ENCODE measurements at places on chromosomes 12 and 14. TPM values are rescaled to one million over a fixed set of nuclear protein-coding genes. Genes with fewer than 3 reads are reported as not detected.

TAS2R30 gene
- total RNA-seq = 1.5 TPM

KRT75 gene
- total RNA-seq = not detected

TMEM132D gene
- total RNA-seq = not detected

IAPP gene
- not detected for total RNA-seq

NID2 gene
- total RNA-seq = 50.9 TPM

KRT6C gene
- not detected for total RNA-seq

KRT7 gene
- total RNA-seq = 3.1 TPM

KLRG1 gene
- total RNA-seq = 1.0 TPM

SLC35E3 gene
- 3.0 TPM for total RNA-seq

BCAT1 gene
- total RNA-seq = 98.7 TPM

TDP1 gene
- total RNA-seq = 34.5 TPM

KRT8 gene
- total RNA-seq = 0.16 TPM

FAIM2 gene
- total RNA-seq = 2.3 TPM

ALDH2 gene
- total RNA-seq = 2.7 TPM

TMPRSS12 gene
- total RNA-seq = not detected

MYF6 gene
- 119 TPM for total RNA-seq

RFX4 gene
- total RNA-seq = not detected

ATXN7L3B gene
- total RNA-seq = 31.8 TPM

ELK3 gene
- 22.5 TPM for total RNA-seq

RAPGEF3 gene
- total RNA-seq = 0.47 TPM

ADAM21 gene
- total RNA-seq = 0.67 TPM

DHH gene
- total RNA-seq = 0.21 TPM

RPS6KL1 gene
- 23.6 TPM for total RNA-seq

PIK3C2G gene
- not detected for total RNA-seq

OR4K5 gene
- total RNA-seq = not detected

RNU6-7 gene
- total RNA-seq = not detected

CCDC184 gene
- 0.08 TPM for total RNA-seq

CTDSP2 gene
- total RNA-seq = 37.9 TPM

KRT79 gene
- total RNA-seq = not detected

B4GALNT1 gene
- 3.4 TPM for total RNA-seq

USP44 gene
- 0.05 TPM for total RNA-seq

TSPAN9 gene
- 238 TPM for total RNA-seq

RIN3 gene
- total RNA-seq = 0.83 TPM

LRRC10 gene
- total RNA-seq = not detected

TSPAN19 gene
- not detected for total RNA-seq

AMHR2 gene
- total RNA-seq = not detected

GCN1 gene
- total RNA-seq = 61.9 TPM

CYP46A1 gene
- 2.2 TPM for total RNA-seq

CLEC2B gene
- 15.2 TPM for total RNA-seq

ALDH1L2 gene
- 13.4 TPM for total RNA-seq

GPRC5D gene
- not detected for total RNA-seq

ARMH4 gene
- total RNA-seq = 1.4 TPM

PDZRN4 gene
- total RNA-seq = not detected

IGF1 gene
- total RNA-seq = 0.24 TPM

KRT3 gene
- total RNA-seq = not detected

GALNT8 gene
- total RNA-seq = not detected

RACGAP1 gene
- total RNA-seq = 12.8 TPM

GAS2L3 gene
- 5.3 TPM for total RNA-seq

PPP1R1A gene
- 0.83 TPM for total RNA-seq

BLOC1S1 gene
- total RNA-seq = 104 TPM

P2RX7 gene
- 0.21 TPM for total RNA-seq

NEUROD4 gene
- total RNA-seq = not detected

PLCZ1 gene
- not detected for total RNA-seq

DBX2 gene
- total RNA-seq = not detected

RPL41 gene
- total RNA-seq = 1,498 TPM

FZD10 gene
- not detected for total RNA-seq

All from myocyte (in vitro differentiated cells).